ENCODE measurements at places on chromosomes 11 and 22.
A peak's percentile ranks its signal among the peaks of the same experiment; 100 is the strongest.

DNA sequence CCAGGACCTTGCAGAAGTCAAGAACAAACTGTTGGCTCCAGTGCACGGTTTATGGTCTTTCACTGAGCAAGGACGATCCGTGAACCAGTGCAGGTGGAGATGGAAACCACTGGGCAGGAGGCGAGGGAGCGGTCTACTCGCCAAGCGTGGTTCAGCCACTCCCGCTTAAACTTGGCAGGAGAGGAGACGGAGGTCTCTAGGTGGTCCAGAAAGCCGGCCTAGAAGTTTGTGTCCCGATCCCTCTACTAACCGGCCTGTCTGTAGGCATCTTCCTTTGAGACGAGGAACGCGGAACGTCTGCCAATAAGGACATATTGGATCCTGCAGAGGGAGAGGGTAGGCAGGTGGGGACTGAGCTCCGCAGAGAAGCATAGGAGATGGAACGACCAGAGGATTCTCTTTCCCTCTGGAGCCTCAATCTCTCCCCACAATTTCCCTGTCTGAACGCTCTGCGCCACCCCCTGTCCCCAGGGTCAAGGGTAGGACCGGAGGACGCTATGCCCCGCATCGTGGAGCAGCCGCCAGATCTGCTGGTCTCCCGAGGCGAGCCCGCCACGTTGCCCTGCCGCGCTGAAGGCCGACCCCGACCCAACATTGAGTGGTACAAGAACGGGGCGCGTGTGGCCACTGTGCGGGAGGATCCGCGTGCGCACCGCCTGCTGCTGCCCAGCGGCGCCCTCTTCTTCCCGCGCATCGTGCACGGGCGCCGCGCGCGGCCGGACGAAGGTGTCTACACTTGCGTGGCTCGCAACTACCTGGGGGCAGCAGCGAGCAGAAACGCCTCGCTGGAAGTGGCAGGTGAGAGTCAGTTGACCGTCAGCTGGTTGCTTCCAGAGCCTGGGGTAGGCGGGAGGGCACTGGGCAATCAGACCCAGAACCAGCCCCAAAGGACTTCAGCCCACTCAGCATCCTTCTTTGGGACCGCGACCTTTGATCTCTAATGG, 3.4 kb downstream of the ROBO3 start:
- DNase-seq = no peak

GRCh38 chr22:30397656-30398635, 1.1 kb downstream of the SEC14L2 start:
- no peak for DNase-seq

- peak; percentile 81 for DNase-seq
These were observed 44.8 kb downstream of the ENDOD1 start for GRCh38 chr11:95134491-95134890.

GRCh38 chr11:124776865-124777645, 15.0 kb upstream of the ESAM start:
- DNase-seq = no peak

DNA sequence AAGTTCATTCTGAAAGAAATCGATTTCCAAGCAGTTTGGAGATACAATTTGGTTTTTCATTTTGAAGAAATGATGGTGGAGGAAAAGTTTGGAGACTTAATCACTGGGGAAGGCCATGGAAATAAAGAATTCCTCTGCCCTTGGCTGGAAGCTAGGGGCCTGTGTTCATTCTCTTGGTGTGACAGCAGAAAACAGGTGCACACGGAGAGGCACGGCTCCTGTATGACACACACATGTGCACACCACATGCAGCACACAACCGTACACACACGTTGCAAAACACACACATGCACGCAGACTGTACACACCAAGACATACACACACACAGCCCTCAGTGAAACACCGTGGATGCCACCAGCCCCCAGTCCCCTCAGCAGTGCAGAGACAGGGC, 64.2 kb downstream of the CYTH4 start:
- peak; percentile 60 for DNase-seq

GRCh38 chr22:40250608-40251007, 72.9 kb downstream of the TNRC6B start:
- no peak for DNase-seq

GRCh38 chr11:69468221-69468620, 13.2 kb upstream of the LINC01488 start:
- no peak for DNase-seq
